Activated naive CD8-positive, alpha-beta T cell treated with anti-CD3 and anti-CD28 coated beads, Interleukin-2, amount 10 ng/mL, durations not matched to agents 7 days and 5 days (primary cell): ENCODE measurements at places on chromosomes 7 and 10. TPM values are rescaled to one million over a fixed set of nuclear protein-coding genes. Genes with fewer than 3 reads are reported as not detected.

The AS3MT gene
- 1.1 TPM for total RNA-seq

- DNase-seq = no peak
These were observed 578 bp downstream of the CACUL1 start for GRCh38 chr10:118754229-118754555.

The DPP6 gene
- total RNA-seq = not detected

The RBM20 gene
- 0.06 TPM for total RNA-seq

DNA sequence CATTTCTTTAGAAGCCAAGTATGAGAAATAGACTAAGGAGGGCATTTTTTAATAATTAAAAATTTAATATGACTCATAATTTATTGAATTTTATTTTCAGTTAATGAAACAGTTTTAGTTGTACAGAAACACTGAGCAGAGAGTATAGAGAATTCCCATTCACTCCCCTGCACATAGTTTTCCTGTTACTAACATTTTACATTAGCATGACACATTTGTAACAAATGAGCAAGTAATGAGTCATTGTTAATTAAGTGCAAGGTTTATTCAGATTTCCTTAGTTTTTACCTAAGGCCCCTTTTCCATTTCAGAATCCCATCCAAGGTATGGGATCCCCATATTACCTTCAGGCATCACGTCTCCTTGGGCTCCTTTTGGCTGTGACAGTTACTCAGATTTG lies 271.5 kb upstream of the FZD8 start:
- DNase-seq = no peak

- no peak for DNase-seq
These were observed 271.6 kb downstream of the RPS24 start for GRCh38 chr10:78305311-78305710.

- DNase-seq = no peak
These were observed 12.6 kb upstream of the DYNC2I1 start for GRCh38 chr7:158843771-158844170.
